ENCODE measurements at places on chromosomes 2 and 18. TPM values are rescaled to one million over a fixed set of nuclear protein-coding genes. Genes with fewer than 3 reads are reported as not detected.

DNA sequence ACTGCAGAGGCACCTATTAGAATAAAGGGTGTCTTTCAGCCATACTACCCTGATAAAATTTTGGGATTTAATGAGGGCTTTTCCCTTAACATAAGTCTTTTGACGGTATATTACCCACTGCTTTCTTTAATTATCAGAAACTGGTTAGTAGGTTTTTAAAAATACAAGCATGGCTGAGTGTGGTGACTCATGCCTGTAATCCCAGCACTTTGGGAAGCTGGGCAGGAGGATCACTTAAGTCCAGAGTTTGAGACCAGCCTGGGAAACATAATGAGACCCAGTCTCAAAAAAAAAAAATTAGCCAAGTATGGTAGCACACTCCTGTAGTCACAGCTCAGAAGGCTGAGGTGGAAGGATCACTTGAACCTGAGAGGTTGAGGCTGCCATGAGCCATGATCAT, 16.1 kb downstream of the CPSF3 start:
- no peak for DNase-seq

The SERPINB8 gene
- 1.2 TPM for total RNA-seq

- no peak for DNase-seq
Observed at GRCh38 chr2:215136669-215137328, 1.6 kb downstream of the ABCA12 start.

DNA sequence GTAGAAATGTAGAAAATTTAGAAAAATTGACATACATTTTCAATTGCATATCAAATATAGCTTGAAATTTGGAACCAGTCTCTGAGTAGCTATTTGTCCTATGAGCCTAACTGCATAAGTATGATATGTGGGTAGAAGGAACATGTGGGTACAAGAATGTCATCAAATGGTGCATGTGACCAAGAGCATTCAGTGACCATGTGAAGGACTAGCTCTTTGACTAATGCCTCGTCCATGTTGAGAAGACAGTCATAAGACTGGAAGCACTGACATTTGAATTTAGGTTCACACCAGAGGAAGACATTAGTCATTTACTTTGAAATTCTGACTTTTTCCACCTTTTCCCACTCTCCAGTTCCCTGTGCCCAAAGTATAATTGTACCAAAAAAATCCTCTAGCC, 12.6 kb downstream of the MRPL44 start:
- no peak for DNase-seq

DNA sequence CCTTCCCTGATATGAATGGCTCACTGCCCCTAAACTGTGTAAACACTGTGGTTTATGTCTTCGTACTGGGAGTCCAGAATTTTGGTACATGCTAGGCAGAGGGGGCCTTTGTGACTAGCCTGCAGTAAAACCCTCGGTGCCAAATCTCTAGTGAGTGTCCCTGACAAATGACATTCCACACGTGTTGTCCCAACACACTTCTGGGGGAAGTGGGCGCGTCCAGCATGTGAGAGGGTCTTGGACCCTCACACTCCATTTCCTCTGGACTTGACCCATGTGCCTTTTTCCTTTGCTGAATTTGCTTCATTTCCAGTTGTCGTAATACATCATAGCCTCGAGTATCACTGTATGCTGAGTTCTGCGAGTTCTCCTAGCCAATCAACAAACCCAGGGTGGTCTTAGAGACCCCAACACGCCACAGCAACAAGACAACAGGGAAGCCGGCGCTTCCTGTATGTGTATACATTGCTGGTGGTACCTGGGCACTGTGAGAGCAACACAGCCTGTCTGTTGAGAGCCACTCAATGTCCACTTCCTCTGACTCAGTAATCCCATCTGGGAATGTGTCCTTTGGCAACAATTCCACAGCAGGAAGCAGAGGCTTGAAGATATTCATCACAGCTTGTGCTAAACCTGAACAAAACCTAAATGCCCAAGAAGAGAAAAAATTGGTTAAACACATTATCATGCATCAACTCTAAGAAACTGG, 26.9 kb upstream of the SLC66A3 start:
- DNase-seq, result no peak

- DNase-seq, result peak; percentile 38
Observed at GRCh38 chr2:72024451-72025175, 123.0 kb downstream of the CYP26B1 start.

GRCh38 chr2:20635675-20636584, 15.0 kb downstream of the HS1BP3 start:
- peak; percentile 70 for DNase-seq

DNA sequence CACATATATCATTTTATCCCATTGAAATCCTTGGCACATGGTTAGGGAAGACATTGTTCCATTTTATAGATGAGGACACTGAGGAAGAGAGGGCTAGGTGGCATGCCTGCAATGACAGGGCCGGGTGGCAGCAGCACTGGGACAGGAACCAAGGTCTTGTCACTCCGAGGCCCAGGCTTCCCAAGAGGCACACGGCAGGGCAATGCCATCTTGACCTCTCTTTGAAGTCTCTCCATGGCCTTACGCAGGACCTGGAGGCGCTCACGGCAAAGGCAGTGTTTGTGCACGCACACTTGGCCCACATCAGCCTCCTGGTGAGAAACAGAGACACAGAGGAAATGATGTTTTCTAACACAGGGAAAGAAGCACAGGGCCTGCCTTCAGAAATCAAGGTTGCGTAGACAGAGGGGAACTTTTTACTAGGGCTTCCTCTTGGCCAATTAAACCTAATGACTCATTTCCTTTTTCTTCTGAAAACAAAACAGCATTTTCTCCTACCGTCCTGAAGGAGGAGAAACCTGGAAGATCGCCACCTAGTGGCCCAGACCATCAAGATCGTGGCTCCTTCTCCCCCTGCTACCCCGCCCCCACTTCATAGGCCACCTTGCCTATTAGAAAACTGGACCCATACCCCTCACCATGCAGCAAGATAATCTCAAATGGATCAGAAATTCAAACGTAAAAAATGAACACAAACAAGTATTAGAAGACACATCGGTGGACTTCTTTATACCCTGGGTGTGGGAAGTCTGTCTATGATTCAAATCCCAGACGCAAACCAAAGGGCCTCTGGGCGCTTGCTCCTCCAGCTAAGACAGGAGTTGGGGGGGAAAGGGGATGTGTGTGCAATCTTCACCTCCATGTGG, 74.6 kb upstream of the SP3 start:
- peak; percentile 77 for DNase-seq

DNA sequence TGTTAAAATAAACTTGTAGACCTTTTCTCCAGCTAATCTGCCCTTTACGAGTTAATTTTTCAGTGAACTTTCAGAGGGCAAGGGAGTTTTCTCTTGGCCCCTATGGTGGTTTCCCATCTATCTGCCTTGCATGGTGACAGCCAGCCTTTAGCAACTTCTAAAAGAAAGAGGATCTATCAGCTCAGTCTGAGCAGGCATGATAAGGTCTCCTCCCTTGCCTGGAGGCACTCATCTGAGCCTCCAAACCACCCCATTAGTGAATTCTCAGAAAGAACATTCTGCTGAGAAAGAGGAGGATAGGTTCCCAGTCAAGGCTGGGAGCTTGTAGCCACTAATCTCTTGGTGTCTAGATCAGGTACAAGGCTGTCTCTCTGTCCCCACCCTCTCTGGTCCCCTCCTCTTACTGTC, 10.7 kb upstream of the GYPC start:
- DNase-seq, result peak; percentile 0

The COX7A2L gene
- 91.7 TPM for total RNA-seq

The POTEC gene
- total RNA-seq, result 0.07 TPM

DNA sequence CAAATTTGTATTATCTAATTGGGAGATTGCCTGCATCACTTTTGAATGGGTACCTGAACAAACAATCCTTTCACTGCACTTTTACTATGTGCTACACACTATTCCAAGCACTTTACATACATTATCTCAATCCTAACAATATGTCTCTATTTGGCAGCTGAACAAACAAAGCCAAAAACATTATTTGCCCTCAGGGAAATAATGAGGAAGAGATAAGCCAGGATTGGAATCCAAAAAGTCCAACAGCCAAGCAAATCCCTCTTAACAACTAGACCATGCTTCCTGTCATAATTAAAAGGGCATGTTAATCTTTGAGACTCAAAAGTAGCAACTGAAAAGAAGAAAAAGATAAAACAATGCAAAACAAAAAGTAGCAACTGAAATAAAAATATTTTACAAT, 32.1 kb downstream of the RPRD1A start:
- DNase-seq, result no peak

The ZEB2 gene
- total RNA-seq, result 0.13 TPM

GRCh38 chr2:172172513-172173173, 69.9 kb upstream of the DLX2 start:
- DNase-seq, result peak; percentile 93

GRCh38 chr2:37982147-37982582, 57.1 kb downstream of the RMDN2 start:
- no peak for DNase-seq

- no peak for DNase-seq
Observed at GRCh38 chr2:181785691-181786344, 105.5 kb upstream of the NEUROD1 start.

DNA sequence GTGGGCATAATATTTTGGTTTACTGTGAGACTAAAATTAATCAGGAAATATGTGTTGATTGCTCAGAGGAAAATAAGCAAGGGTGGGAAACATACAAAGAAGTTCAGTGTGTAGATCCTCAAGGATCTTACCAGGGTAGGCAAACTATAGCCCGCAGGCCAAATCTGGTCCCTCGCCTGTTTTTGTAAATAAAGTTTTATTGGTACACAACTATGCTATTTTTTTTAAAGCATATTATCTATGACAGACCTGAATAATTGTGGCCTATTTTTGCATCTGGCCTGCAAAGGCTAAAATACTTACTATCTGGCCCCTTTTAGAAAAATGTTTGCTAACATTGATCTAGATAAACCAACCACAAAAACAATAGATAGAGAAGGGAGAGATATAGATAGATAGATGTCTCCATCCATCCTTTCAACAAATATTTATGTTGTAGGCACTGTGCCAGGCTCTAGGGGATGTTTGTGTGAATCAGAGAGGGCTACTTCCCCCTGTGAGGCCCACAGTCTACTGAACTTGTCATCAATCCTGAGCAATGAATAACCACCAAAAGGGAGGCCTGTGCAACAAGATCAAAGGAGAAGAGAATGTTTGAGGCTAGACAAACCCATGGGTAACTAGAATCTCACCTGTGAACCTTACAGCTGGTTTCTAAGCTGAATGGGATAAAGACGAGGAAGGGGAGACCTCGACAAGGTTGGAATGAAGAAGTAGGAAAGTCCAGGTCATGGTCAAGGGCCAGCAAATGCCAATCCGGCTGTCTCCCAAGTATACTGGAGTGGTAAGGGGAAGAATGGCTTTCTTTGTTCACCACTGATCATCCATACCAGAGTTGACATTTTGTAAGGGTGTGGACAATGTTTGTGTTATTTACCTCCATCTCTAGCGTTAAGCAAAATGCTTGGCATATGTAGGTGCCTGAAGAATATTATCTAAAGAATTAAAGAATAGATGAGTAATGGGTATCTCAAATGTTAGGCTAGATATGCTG, 23.6 kb downstream of the ALPK2 start:
- DNase-seq, result no peak

The SYT4 gene
- total RNA-seq, result 9.7 TPM

DNA sequence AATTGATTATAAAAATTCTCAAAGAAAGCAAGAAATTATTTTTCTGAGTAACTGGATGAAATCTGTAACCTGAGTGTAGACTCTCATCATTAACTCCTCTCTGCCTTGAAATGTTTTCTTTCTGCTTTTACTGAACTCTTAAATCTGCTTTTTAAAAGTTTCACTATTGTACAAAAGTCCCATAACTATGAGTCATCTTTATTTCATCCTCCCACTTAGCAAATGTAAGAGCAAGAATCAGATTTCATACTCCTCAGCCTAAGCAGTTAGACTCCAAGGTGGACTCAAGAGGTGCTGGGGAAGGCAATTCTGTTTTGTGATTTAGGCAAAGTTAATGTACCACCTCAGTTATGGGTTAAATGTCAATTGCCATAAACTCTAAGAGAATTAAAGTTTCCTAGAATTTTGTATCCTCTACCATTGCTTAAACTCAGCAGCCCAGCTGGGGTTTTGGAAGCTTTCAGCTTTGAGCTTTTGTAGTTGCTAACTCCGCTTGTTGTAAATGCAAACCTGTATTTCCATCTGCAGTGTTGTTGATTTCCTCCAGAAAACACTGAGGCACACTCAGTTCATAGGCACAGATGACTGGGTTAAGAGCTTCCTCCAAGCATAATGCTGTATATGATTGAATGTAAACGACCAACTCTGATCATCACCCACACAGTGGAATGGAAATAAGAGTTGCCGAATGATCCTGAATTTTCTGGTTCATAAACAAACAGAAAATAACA, 268.8 kb downstream of the ARHGAP15 start:
- no peak for DNase-seq

GRCh38 chr2:173075056-173075780, 428 bp upstream of the MAP3K20 start:
- DNase-seq, result no peak

The TUBA3E gene
- not detected for total RNA-seq

The SPOPL gene
- total RNA-seq, result 14.5 TPM

The SKA1 gene
- 18.9 TPM for total RNA-seq

GRCh38 chr2:240111253-240111652, 24.9 kb downstream of the COPS9 start:
- DNase-seq, result no peak

GRCh38 chr2:171389325-171389724, 44.5 kb downstream of the METTL8 start:
- DNase-seq, result no peak

The UGT1A7 gene
- total RNA-seq, result not detected

DNA sequence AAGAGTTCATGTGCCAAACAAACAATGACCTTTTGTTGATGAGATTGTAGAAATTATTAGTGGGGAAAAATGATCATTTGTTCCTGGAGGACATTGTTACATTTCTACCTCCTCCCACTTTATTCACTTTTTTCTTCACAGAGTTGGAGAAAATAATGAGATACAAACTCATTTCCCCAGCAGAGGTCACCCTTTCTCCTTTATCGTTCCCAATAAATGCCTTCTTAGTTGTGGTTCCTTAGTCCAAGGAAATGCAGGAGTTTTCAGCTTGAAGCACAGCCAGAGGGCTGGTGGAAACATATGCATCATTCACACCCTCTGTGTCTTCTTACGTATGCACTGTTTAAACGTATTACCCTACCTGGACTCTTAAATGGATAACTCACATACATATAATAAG, 108.8 kb downstream of the SLC4A3 start:
- DNase-seq, result no peak

DNA sequence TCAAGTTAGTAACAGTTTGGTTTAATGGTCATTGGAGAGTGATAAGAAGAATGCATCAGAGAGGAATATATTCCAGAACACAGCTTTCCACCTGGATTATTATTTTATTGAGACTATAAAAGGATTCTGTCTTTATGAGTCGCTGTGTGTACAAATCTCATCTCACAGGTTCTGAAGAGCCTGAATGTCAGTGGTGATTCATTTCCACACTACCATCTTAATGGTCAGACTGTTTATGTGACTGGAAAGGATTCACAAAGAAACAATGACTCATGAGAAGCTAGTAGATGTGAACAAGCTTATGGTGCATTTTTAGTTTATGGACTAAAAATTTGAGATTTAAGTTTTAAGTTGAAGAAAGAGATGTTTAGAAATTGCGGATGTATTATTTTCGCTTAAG, 685.4 kb upstream of the NRXN1 start:
- no peak for DNase-seq

All from H1 (cell line).